ENCODE measurements at places on chromosomes 4 and X. TPM values are rescaled to one million over a fixed set of nuclear protein-coding genes. Genes with fewer than 3 reads are reported as not detected.

Gene TRIM75
- not detected for total RNA-seq

DNA sequence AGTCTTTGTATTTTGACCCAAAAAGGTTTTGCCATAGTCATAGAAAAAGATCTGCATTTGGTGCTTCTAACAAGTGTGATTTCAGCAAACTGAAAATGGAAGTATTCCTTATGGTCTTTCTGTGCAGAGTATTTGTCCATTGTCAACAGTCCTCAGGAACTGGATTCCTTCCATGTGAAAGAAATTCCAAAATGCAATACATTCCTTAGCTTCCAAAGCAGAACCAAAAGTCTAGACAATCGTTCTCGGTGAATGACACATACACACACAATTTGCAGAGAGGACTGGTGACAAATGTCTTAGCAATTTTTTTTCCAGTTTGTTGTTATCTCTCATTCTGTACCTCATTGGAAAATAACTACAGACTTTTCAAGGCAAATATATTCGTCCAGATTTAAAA is 562.2 kb upstream of the SLIT2 start:
- DNase-seq, result no peak

Gene ADH1B
- 0.29 TPM for total RNA-seq

DNA sequence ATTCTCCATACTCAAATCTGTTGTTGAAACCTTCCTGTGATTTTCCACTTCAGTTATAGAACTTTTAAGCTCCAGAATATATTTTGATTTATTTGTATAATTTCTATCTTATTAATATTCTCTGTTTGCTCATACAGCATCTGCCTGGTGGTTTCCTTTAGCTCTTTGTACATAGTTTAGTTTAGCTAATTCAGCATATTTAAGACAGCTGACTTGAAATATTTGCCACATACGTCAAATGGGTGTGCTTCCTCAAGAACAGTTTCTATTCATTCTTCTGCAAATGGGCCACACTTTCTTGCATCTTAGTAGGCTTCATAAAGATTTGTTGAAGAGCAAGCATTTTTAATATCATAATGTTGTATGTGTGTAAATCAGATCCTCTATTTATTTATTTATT is 101.8 kb downstream of the MAGEC1 start:
- no peak for DNase-seq

- DNase-seq, result no peak
Measured at GRCh38 chrX:84078991-84079390, 109.0 kb downstream of the RPS6KA6 start.

Gene SYTL5
- 9.7 TPM for total RNA-seq

- DNase-seq, result no peak
Measured at GRCh38 chrX:45807572-45808425, 607.1 kb upstream of the DIPK2B start.

- DNase-seq, result no peak
Measured at GRCh38 chr4:139746431-139747171, 81.0 kb downstream of the MGST2 start.

GRCh38 chrX:131729295-131729694 is 185.4 kb downstream of the OR13H1 start:
- DNase-seq, result no peak

- DNase-seq, result no peak
Measured at GRCh38 chrX:13511944-13512330, 57.5 kb upstream of the EGFL6 start.

DNA sequence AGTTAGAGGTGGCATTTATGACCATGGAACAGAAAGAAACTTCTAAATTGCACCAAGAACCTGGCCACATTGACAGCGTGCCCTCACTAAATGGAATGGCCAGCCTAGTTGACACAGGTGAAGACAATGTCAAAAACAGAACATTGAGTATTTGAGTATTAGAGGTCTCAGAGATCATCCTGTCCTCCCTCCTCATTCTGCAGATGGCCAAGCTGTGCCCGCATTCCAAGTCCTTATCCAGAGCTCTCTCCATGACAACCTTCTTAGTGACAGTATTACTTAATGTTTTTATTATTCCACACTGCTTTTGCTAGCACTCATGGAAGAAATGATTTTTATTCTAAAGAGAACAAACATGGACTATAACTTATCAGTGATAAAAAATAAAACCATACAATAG is 9.9 kb upstream of the CCDC110 start:
- DNase-seq, result no peak

Gene TMPRSS11F
- total RNA-seq, result not detected

Gene KLB
- total RNA-seq, result 0.43 TPM

Gene MORF4L2
- 479 TPM for total RNA-seq

DNA sequence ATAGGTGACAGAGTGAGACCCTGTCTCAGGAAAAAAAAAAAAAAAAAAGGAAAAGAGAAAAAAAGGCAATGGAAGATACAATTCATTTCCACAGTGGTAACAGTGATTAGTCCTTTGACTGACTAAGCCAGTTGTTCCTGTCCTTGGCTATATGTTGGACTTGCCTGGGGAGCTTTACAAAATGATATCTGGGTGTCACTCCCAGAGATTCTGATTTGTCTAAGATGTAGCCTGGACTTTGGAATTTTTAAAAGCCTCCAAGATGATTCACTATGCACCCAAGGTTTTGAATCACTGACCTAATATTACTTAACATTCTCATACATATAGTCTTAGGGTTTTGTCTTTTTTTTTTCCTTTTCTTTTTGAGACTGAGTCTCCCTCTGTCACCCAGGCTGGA is 16.9 kb downstream of the HELQ start:
- DNase-seq, result no peak

- DNase-seq, result no peak
Measured at GRCh38 chr4:17773135-17773698, 8.2 kb downstream of the FAM184B start.

Gene PASD1
- not detected for total RNA-seq

GRCh38 chr4:150150629-150151062 is 72.4 kb downstream of the DCLK2 start:
- no peak for DNase-seq

- no peak for DNase-seq
Measured at GRCh38 chrX:41960142-41960541, 36.8 kb upstream of the CASK start.

- DNase-seq, result no peak
Measured at GRCh38 chrX:149909324-149910177, 19.8 kb upstream of the HSFX4 start.

Gene H2BW2
- not detected for total RNA-seq

DNA sequence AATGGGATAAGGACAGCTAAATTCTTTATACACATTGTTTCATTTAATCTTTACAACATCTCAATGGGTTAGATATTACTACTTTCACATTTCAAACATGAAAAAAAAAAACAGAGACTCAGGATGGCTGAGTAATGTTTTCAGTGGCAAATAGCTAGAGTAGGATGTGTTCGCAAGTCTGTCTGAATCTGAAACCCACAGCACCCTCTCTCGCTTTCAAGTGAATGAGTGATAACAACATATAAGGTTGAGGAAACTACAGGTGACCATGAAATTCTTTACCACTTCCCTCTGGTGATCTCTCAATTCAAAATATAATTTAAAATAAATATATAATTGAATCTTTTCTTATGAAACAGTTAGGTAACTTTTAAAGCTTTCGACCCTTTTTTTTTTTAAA is 162.6 kb downstream of the PRR32 start:
- DNase-seq, result no peak

DNA sequence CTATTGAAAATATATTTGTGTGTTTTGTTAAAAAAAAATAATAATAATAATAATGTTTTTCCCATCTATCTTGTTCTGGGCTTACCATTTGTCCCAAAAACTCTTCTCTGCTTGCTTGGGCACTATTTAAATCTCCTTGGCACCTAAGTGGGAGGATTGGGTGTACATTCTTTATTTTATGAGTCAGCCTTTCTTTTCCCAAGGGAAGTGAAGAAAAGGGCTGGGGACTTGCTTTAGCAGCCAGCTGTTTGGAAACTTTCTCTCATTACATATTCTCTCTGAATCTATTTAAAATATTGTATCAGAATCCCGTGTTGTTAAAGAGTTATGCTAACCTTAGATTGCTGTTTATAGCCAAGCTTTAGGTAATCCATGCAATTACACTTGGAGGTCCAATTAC is 2332.4 kb downstream of the ARAP2 start:
- DNase-seq, result no peak

- DNase-seq, result no peak
Measured at GRCh38 chr4:101262683-101263082, 84.6 kb downstream of the PPP3CA start.

DNA sequence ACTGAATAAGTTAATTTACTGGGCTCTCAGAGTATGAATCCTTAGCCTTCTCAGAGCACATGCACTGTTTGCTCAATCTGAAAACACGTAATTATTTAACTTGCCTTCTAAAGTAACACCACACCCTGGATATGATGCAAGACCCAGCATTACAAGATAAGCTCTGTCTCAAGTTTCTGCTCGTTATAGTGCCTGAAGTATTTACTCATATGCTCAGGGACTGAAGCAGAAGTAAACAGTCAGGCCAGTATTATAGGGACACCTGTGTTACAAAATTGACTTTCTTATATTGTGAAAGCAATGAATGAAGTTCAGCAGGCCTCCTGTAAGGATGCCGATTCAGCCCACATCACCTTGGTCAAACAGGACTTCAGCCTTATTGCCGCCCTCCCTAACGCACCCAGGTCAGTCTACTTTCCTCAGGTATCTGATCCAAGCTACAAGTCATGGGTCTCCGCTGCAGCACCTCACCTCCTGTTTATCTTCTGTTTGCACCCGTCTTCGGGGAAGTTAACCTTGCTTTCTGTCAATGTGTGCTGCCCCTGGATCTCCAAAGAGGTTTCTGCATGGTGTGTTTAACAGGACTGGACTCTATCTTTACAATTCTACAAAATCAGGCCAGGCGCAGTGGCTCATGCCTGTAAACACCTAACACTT is 42.8 kb upstream of the KLF3 start:
- no peak for DNase-seq

- no peak for DNase-seq
Measured at GRCh38 chr4:79514621-79515329, 106.7 kb upstream of the GK2 start.

Gene NXF2
- not detected for total RNA-seq

Gene IL9R
- not detected for total RNA-seq

GRCh38 chr4:183366206-183366835 is 44.1 kb upstream of the CLDN24 start:
- no peak for DNase-seq

Gene CXCL9
- not detected for total RNA-seq

DNA sequence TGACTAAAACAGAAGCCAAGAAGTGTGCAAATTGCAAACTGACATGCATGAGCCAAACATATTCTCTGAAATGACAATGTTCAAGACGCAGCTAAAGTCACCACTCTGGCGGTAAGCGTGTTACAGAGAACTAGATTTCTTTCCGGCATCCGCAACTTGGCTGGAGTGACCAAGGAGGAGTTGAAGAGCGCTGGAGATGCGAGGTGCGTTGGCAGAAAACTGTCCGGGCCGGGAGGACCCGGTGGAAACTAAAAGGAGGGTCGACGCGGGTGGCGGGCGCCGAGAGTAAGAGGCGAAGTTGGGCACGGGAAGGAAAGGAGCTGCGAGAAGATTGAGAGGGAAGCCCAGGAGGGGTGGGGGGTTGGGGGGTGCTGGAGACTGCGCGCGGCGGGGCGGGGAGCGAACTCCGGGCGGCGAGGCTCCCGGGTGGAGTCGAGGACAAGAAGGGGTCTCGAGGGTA is 807 bp downstream of the SEL1L3 start:
- DNase-seq, result no peak

Gene PDZD4
- total RNA-seq, result 4.8 TPM

Gene HHIP
- total RNA-seq, result 0.22 TPM

GRCh38 chrX:57329008-57329407 is 42.5 kb downstream of the FAAH2 start:
- no peak for DNase-seq

DNA sequence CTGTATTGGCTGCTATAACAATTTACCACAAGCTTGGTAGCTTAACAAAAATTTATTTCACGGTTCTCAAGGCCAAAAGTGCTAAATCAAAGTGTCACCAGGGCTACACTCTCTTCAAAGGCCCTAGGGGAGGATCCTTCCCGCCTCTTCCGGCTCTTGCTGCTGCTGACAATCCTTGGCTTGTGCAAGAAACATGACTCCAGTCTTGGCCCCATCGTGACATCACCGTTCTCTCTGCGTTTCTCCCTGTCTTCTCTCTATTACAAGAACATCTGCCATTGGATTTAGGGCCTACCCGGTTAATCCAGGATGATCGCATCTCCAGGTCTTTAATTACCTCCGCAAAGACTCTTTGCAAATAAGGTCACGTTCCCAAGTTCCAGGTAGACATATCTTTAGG is 10.4 kb upstream of the CLCN4 start:
- no peak for DNase-seq

DNA sequence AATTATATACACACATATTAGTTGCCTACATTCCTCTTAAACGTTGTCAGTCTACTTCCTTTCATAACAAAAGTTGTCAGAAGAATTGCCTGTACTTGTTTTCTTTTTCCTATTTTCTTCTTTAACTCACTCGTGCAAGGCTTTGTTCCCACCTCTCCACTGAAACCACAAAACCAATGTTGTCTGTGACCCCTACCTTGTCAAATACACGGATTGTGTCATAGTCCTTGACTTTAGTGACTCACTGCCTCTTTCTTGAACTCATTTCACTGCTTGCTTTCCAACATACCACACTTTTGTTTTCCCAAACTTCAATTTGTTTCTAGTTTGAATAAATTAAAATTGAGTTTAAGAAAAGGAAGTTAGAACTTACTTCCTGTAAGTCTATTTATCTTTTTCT is 283.9 kb upstream of the AGA start:
- DNase-seq, result no peak

DNA sequence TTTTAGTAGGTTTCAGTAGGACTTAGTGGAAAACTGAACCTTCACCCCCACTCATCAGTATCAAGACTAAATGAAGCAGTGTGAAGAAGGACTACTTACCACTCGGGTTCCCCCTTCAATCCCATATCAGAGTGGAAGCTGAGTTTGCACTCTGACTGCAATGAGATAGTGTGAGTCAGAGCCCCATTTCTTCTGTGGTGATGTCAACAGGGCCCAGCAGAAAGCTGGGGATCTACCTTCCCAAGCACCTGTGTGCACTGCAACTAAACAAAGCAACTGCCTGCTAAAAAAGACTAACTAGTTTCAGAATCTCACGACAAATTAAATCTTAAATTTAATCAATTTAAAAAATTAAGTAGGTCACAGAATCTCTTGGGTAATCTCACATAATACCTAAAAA is 1837.0 kb upstream of the PCDH7 start:
- DNase-seq, result no peak

DNA sequence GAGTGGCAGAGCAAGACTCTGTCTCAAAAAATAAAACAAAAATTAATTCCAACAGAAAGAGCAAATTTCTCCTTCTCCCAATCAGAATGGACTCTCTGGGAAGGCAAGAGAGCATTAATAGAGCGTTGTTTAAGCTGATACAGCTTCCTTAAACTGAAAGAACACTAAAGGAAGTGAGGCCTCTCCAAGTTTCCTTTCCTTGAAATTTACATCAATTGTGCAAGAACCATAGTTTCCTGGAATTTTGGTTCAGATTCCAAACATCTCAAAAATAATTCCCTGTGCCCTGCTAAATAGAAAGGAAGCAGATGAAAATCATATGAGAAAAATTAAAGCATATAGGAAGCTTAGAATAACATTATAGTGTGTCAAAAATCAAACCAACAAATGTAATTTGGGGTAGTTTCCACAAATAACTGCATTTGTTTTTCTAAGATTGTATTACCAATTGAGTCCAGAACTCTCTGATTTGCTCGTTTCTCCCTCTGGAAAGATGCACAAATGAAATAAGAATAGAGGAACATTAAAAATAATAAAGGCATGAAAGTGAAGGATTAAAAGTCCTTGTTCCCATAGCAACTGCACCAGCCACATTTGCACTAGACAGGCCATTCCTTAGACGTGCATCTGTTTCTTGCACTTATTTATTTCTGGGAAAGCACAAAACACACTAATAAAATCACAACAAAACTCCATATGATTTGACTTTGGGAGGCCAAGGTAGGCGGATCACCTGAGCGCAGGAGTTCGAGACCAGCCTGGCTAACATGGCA is 3.7 kb upstream of the FAM241A start:
- no peak for DNase-seq

Measured in progenitor cell of endocrine pancreas (in vitro differentiated cells).